HT1080 (cell line): ENCODE measurements at places on chromosomes 5 and 9.

GRCh38 chr5:168056499-168057182, 234.8 kb upstream of the WWC1 start:
- DNase-seq, result no peak

DNA sequence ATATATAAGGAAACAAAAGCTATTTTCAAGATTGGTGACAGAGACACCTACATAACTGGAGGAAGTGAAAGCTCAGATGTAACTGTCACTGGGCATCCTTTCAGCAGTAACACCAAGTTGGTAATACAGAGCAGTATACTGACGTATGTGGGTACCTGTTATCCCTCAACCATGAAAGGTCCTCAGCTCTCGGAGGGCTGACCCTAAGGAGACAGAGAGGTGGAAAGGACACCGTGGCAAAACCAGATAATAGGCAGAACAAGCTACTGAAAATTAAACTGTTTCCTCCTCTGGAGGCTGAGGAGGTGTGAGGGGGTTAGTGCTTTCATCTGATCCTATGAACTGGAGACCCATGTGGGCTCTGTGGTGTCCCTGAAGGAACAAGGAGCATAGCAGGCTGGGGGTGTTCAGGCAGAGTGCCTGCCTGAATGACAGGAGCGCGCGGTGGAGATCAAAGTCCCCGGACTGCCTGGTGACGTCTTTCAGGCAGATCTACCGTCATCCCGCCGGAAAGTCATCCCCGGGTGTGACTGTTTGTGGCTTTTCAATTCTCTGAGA, 130.2 kb upstream of the FSTL4 start:
- peak; percentile 58 for DNase-seq

- DNase-seq, result no peak
Observed at GRCh38 chr5:14263113-14263512, 120.0 kb downstream of the TRIO start.

DNA sequence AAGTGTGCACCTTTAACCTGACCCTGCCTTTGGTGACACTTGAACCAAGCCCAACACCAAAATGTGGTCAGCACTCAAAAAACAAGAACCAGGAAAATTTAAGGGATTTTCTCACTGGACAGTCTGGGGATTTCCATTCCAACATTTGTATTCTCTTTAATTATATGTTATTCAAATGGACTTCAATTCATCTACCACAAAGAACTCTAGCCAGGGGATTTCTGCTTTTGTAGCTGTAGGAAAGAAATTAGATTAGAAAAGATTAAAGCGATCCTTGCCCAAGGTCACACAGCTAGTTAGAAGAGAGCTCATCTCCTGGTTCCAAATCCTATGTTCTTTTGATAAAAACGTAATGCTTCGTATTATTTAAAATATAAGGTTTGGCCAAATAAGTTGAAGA, 94.8 kb upstream of the JAK2 start:
- DNase-seq, result no peak

- peak; percentile 98 for DNase-seq
Observed at GRCh38 chr9:12813960-12814876, 39.4 kb downstream of the LURAP1L start.

GRCh38 chr9:119180897-119181296, 188.3 kb downstream of the BRINP1 start:
- no peak for DNase-seq

DNA sequence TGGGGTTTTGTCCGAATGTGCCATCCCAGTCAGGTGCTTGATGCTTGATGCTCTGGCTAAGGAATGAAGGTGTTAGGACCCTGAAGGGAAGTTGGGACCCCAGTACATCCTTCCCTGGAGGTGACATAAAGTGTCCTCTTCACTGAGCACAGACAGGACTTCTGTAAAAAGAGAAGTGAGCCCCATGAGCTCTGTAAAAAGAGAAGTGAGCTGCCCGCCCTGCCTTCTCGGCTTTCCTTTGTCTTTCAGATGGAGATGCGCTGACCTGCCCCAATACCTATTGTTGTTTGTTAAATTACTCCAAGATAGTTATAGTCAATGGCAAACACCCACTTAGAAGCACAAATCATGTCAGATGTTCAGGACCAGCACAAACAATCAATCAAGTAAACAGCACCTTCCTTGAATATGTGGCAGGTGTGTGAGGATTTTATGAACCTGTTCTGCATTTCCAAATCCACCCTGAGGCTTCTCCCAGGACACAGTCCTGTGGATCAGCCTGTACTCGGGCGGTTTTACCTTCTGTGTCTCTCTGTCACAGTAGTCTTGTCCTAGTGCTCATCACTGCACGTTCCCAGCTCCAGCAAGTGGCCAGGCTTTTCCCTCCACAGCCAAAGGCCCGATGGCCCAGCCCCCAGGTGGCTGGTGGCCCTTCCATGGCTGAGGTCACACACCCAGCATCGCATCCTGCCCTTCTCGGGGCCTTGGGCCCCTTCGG, 191.4 kb downstream of the MTRR start:
- DNase-seq, result no peak

- DNase-seq, result no peak
Observed at GRCh38 chr5:66302344-66302743, 158.2 kb downstream of the SREK1 start.

- DNase-seq, result no peak
Observed at GRCh38 chr9:127858041-127858512, 3.6 kb upstream of the ENG start.

GRCh38 chr9:35840881-35841644, 12.0 kb downstream of the TMEM8B start:
- no peak for DNase-seq

DNA sequence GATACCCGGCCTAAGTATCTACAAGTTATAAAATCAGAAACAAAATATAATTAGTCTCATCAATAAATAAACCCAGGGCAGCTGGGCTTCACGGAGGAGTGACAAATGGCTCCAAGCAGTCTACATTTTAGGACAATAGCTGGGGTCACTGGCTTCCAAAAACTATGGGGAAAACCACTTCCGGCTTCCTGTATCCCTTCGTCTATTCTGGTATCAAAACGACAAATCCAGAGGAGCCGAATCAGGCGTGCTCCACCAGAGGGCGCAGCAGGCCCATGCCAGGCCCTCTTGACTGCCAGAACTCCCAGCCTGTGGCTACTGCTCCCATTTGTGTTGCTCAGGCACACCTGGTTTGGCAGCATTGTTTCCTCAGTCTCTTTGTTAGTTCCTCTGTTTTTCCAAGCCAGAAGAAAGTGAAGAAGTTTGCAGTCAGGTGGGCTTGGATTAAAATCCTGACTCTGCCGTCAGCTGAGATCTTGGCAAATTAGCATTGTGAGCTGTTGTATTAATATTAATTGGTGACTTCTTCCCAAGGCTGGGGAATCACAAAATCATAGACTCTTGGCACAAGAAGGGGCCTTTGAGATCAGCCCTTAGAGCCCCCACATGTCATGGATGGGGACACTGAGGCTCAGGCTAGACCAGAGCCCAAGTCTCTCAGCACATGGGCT, 11.6 kb upstream of the RAB14 start:
- DNase-seq, result peak; percentile 92

DNA sequence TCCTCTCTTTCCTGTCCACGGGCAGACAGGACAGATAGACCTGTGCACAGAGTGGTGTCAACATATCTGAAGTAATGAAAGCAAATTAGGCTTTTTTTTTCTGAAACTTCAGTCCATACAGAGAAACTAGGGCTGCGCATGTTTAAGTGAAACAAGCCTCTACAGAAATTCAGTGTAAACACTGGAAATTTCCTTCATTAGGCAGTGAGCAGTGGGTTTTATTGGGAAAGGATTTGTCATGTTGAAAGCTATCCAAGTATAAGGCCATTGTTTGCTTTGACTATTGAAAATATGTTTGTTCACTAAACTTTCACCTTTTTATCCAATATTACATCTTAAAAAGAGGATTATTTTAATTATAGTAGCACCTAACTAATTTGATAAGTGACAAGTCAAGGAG, 161.2 kb downstream of the AOPEP start:
- no peak for DNase-seq

GRCh38 chr5:131462454-131462853, 172.6 kb downstream of the RAPGEF6 start:
- no peak for DNase-seq
